ENCODE measurements at places on chromosomes 6 and 20.

DNA sequence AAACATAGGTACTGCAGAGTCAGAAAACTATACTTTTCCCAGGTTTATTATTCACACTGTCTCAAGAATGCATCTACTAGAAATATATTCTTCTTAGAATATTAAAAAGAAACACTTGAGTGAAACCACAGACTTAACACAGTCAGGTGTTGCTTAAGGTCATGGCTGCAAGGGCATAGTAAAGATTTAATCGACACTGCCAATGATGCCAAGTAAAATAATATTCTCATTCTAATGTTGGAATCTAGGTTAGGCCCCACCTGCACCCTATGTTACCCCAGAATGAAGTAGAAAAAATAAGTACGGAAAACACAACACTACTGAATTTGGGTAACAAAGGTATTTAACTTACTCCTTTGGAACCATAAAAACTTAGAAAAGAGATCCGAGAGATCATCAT lies 155.0 kb downstream of the RALGAPA2 start:
- DNase-seq, result no peak

DNA sequence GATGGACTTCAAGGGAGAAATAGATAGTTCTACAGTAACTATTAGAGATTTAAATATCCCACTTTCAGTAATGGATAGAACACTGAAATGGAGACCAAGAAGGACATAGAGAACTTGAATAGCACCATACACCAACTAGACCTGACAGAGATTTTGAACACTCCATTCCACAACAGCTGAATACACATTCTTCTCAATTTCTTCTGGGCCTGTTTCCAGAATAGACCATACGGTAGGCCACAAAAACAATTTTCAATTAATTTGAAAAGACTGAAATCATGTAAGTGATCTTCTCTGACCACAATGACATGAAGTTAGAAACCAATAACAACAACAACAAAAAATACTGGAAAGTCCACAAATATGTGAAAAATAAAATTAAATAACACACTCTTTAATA lies 979.1 kb upstream of the FLRT3 start:
- DNase-seq, result no peak

- no peak for DNase-seq
Observed at GRCh38 chr6:93136111-93136510, 283.2 kb downstream of the EPHA7 start.

DNA sequence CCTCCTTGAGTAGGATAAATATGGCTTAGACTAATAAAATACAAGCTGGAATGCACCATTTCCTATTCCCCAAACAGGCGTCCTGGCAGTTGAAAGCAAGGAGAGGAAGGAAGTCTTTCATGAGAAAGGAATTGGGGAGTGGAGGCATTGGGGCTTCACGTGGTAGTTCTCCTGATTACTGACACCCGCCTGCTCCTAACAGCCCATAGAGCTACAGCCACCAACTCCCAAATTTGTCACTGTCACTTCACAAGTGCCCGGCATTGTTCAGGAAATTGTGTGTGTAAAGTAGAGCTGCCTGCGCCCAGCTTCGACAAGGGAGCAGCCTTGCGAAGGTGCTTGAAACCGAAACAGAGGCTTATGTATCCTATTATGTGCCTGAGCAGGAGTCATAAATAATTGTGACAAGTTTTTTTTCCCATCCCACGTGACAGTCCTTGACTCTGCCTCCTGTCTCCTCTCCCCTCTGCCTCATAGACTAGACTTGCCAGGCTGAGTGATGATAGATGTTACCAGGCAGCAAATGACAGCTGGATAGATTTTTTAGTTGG lies 301.7 kb upstream of the ZFP64 start:
- DNase-seq, result peak; percentile 90

DNA sequence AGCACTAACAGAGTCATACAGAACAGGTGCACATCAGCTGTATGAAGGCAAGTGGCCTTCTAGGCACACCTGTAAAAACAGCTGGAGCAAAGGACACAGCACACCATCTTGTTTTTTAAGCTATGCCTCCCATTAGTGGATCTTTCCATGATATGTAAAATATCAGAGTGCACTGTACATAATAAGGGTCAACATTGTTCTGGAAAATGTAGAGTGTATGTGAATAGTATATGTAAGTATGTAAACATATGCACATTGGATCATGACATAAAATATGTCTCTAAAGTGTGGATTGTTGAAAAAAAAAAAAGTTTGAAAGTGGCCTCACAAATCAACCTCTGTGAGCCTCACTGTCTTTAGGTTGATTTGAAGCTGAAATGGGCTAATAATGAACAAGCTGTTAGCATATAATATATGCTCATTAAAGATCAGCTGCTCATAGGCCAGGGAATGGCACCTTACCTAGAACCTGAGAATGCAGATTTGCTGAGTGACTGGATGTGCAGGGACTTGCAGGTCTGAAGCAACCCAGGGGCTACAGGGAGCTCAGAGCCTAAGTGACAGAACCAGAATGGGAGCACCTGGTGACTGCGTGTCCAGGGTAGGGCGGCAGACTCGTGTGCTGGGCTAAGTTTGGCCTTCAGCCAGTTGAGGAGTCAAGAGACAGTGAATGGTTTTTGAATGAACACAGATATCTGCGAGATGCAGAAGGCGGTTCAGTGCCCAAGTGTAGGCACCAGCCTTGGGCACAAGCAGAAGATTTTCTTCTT lies 198.6 kb downstream of the TMEM242 start:
- DNase-seq, result no peak

DNA sequence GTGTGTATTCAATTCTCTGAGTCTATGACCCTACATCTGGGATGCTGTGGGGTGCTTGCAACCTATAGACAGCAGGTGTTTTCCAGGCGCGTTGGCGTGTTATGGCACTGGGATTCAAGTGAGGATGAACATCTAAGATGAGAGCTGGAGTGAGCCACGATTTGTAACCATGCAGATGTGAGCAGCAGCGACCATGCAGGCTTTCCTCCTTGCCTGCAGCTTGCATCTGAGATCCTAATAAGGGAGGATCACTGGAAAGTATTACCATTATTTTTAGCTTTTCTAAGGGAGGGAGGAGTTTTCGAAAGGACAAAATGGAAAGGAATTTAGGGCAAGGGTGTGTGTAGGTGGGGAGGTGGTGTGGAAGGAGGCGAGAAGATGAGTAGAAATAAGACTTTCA lies 216.7 kb downstream of the ATXN1 start:
- DNase-seq, result no peak

DNA sequence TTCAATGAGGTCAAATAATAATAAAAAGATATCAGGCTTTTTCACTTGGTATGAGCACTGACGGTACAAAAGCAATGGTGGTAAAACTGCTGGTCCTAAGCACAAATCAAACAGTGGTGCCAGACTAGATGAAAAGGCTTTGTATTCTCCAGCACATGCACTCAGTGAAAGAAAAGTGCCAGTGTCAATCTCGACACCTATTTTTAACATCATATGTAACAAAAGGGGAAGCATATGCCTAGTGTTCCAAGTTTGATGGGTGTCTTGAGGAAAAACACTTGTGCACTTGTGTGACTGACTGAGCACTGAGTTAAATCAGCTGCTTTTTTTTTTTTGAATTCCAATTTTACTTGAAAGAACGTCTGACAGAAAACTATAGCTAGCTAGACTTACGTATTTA lies 27.3 kb downstream of the MED23 start:
- DNase-seq, result no peak

DNA sequence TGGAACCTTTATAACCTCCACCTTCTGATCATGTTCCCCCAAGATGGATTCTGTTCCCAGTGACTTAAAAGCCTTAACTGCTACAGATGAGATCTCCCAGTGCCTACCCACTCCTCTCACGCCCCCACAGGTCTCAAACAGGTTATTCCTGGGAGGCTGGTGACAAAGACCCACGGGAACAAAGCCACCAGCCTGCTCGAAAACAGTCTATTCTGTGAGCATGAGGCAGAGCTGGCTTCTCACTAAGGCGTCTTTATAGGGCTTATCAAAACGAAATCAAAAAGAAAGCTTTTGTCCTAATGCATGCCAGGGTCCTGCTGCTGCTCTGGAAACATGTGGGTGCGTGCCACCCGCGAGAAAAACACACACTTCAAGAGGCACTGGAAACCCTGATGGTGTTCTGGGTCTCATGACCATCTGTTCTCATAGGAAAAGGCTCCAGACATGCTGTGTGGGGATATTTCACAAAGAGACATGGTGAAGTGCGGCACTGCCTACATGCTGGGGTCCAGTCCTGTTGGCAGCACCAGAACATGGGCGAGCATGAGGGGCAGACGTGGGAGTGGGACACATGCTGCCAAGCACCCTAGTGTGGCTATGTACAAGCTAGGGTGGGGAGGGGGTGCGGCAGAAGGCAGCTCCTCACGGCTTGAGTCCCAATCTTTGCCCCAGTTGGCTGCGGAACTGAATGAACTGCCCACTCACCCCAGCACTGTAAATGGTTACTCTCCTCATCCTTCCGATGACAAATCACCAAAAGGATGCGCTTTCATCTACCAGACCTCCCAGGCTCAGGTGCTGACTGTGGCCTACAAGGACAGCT lies 2.1 kb downstream of the FKBP1A start:
- no peak for DNase-seq

DNA sequence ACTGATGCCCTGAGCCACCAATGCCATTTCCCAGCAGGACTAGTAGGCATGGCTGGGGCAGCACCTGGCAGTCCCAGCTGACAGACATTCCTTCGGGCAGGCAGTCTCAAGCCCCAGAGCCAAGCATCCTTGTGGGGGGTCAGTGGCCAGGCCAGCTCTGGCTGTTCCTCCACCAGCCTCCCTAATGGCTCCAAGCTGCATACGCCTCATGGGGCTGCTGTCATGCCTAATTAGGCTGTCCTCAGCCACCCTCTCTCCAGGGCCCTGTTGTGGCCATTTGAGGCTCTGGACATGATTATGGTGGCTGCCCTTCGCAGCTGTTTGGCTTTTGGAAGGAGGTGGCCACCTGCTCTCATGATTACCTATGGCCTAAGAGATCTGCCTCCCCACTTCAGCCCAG lies 79.4 kb downstream of the DLGAP4 start:
- no peak for DNase-seq

DNA sequence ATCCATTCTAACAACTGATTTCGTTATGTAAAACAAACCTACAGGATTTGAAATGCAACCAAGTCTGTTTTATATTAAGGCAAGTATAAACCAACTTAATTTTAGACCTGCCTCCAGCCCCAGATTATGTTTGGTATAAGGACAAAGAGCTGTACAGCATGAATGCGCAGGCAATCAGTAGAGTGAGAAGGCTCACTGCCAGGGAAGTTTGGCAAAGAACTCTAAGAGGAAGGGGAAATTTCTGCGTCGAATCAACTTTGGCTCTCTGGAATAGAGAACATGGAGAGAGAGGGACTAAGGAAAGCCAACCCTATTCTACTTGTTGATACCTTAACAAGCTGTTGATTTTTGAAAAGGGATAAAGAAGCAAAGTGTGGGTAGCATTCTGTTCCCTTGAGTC lies 96.9 kb upstream of the FOXO3 start:
- DNase-seq, result no peak
